ENCODE measurements at places on chromosomes 6 and 20. TPM values are rescaled to one million over a fixed set of nuclear protein-coding genes. Genes with fewer than 3 reads are reported as not detected.

- no peak for DNase-seq
Observed at GRCh38 chr20:49595346-49595745, 27.4 kb upstream of the PTGIS start.

Gene LY6G6C
- total RNA-seq: 0.54 TPM

GRCh38 chr6:166179704-166180103 lies 12.1 kb upstream of the TBXT start:
- DNase-seq: no peak

Gene ADGRF1
- total RNA-seq: 39.6 TPM

- no peak for DNase-seq
Observed at GRCh38 chr6:81556551-81556950, 195.9 kb downstream of the TENT5A start.

All from HCT116 (cell line).